ENCODE measurements at places on chromosomes 7 and 10. TPM values are rescaled to one million over a fixed set of nuclear protein-coding genes. Genes with fewer than 3 reads are reported as not detected.

The UNCX gene
- not detected for total RNA-seq

The FGF8 gene
- not detected for total RNA-seq

The ZNF789 gene
- 6.9 TPM for total RNA-seq

The C10orf62 gene
- total RNA-seq: 0.36 TPM

The CPED1 gene
- total RNA-seq: 37.4 TPM

The EFCAB10 gene
- not detected for total RNA-seq

The NAT16 gene
- not detected for total RNA-seq

The MALRD1 gene
- total RNA-seq: 2.9 TPM

The PILRA gene
- total RNA-seq: 0.36 TPM

The HOXA5 gene
- 5.8 TPM for total RNA-seq

The ABCC2 gene
- 1.8 TPM for total RNA-seq

Data from osteoblast (primary cell).